ENCODE measurements at places on chromosomes 2 and 18. TPM values are rescaled to one million over a fixed set of nuclear protein-coding genes. Genes with fewer than 3 reads are reported as not detected.

Gene EVX2
- total RNA-seq: not detected

DNA sequence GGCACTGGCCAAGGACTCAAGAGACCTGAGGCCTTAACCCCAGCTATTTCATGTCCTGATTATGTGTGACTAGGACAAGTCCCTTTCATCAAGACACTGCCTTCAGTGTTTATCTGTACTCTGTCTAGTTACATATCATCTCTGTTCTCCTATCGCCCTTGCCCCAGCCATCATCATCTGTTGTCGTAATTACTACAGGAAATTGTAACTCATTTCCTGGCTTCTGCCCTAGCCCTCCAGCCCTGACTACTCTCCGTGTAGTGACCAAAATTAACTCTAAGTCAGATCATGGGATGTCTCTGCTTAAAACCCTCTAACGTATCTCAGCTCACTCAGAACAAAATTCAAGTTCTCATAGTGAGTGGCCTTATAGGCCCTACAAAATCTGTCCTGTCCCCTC, 49.3 kb upstream of the LAPTM4A start:
- no peak for DNase-seq

DNA sequence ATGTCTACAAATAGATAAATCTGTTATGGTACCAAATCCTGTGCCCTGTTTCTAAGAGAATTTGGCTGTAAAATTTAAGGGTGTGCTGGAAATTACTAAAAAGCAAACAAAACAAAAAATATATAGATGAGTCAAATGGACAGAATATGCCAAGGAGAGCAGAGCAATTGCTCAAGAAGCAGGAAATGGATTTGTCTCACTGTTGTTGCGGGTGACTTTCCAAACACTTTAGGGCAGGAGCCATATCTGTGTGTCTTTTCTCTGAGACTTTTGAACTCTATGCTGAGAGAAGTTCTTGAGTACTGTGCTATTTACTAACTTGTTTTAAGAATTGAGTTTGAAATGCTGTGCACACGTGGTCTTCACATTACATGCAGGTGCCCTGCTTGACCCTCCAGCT, 221.7 kb downstream of the PHLPP1 start:
- no peak for DNase-seq

- no peak for DNase-seq
Measured at GRCh38 chr2:73134471-73134870, 21.7 kb upstream of the RAB11FIP5 start.

DNA sequence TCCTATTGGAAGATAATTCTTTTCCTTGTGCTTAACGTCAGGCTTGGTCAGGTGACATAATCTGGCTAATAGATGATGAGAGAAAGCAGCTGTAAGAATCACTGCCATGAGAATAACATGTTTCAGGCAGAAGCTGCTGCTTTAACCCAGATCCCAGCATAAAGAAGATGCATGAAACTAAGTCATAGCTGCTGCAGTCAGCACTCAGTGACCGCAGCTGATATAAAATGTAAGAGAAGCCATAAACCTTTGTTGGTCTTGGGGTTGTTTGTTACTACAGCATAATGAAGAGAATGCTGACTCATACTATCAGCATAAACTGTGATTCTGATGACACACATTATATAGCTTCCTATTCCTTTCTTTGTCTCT, 274.3 kb upstream of the TRIB2 start:
- no peak for DNase-seq

GRCh38 chr2:159090514-159091201, 122.2 kb downstream of the TANC1 start:
- DNase-seq: no peak

GRCh38 chr18:1906421-1906820, 664.9 kb downstream of the METTL4 start:
- no peak for DNase-seq

GRCh38 chr18:28123401-28124030, 53.4 kb downstream of the CDH2 start:
- no peak for DNase-seq

- no peak for DNase-seq
Measured at GRCh38 chr2:233209533-233210171, 41.8 kb upstream of the ATG16L1 start.

All from mucosa of gallbladder (tissue), 1 donor.